ENCODE measurements at places on chromosomes 7 and 10.

DNA sequence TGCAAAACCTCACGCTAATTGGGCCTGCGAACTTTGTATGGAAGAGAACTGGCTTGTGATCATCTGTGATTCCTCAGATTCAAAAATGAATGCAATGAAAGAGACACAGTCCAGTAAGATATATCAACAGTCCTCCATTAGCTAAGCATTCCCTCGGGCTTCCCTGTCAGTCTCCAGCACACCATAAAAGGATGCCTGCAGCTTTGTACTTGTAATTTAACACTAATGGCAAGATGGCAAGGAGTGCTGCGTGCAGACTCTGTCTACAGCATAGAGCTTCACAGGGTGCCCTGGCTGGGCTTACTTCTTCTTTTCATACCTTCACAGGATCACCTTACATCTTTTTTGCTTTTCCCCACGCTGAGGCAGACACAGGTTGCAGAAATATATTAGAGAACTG is 200.0 kb downstream of the GFRA1 start:
- DNase-seq = no peak

GRCh38 chr10:127310923-127311322 is 114.5 kb upstream of the INSYN2A start:
- no peak for DNase-seq

- DNase-seq = no peak
Observed at GRCh38 chr7:132345543-132346129, 230.6 kb downstream of the PLXNA4 start.

DNA sequence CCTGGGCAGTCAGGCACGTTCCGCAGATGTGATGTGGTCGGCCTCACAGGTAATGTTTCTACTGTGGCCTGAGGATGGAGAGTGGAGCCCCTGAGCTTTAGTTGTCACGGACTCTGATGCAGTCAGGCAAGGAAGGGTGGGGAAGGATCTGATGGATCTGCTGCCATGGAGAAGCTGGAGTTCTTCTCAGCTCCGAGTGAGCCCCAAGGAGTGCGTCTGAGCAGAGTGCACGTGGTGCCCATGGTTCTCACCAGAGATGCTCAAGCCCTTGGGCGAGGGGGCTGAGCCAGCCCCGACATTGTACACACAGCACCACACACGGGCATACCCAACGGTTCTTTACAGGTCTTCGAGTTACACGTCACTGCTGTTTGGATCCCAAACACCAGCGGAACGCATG is 192.5 kb downstream of the EBF3 start:
- no peak for DNase-seq

- no peak for DNase-seq
Observed at GRCh38 chr7:135899458-135900064, 77.6 kb downstream of the MTPN start.

DNA sequence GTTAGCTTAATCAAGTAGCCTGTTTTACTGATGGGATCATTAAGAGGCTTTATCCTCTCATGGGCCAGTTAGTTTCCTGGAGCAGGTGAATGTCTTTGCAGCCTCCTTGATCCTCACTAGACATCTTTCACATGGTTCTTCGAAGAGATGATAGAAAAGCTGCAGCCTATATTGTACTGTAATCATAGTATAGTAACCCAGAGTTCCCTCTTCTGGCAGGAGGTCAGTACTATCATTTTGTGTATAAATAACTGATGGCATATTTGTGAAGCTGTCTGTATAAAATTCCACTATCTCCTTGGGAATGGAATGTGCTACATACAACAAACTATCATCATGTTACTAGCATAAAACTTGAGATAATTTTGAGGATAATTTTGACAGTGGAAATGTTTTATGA is 123.8 kb upstream of the PRPS1L1 start:
- DNase-seq = no peak

DNA sequence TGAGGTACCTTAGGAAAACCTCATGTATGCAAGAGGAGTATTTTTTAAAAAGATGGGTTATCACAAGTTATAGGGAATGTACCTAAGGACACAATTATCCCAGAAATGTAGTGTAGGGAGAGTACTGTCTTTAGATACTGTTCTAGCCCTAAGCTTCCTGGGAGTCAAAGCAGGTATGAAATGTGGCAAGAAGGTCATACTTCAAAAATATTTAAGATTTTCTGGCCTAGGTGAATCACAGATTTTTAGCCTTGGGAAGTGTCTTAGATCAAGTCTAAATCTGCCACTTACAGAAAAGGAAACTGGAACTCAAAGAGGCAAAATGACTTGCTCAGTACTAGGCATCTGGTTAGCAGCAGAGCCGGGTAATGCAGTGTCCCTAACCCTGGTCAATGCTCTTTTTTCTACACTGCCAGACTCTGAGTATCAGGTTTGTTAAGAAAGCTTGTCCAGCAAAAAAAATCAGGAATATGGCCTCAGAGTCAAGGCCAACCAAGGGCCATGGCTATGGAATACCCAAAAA is 13.9 kb downstream of the PIK3AP1 start:
- no peak for DNase-seq

GRCh38 chr10:70274643-70275042 is 9.2 kb downstream of the NPFFR1 start:
- DNase-seq = no peak

DNA sequence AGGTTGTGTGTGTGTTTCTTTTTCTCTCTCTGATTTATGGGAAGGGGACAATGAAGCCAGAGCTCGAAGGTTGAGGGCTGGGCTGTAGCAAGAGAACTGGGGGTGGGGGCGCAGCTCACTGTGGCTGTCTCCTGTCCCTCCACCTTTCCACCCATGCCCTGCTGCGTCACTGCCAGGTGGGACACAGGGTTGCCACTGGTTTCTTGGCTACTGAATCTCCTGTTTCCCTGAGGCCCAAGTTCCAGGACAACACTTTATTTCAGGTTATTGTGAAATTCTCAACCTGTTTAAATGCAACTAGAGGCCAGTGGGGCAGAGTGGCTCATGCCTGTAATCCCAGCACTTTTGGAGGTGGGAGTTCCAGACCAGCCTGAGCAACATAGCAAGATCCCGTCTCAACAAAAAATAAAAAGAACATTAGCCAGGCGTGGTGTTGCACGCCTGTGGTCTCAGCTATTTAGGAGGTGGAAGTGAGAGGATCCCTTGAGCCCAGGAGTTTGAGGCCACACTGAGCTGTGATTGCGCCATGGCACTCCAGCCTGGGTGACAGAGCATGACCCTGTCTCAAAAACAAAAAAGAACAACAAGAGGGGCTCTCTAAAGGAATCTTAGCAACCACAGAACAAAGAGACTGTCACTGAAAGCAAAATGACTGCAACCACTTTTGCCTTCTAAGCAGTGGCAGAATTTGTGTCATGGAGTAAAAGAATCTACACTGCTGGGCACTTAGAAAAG is 22.6 kb downstream of the TBATA start:
- no peak for DNase-seq

DNA sequence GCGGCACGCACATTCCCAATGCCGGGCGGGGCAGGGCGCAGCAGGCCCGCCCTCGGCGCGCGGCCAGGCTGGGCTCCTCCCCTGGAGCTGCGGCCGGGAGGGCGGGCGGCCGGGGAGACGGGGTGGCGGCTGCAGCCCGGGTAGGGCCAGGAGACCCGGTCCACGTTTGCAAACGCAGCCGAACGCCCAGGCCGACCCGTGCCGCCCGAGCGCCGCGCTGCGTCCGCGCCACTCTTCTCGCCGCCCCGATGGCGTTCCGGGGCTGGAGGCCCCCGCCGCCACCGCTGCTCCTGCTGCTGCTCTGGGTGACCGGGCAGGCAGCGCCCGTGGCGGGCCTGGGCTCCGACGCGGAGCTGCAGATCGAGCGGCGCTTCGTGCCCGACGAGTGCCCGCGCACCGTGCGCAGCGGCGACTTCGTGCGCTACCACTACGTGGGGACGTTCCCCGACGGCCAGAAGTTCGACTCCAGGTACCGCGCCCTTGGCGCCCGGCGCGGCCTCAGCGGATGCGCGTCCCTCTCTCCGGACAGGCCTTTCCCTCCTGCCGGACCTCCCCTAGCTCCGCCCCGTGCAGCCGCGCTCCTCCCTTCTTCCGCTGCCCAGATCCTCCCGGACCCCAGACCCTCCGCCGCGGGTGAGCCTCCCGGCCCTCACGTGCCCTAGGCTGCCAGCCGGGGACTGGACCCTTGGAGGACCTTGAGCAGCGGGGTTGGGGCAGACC is at the start of gene FKBP9:
Gene FKBP9 (plus strand): TSS at position 115 of the 720 bp plus-strand sequence. CDS start 134 bp downstream, at position 249.
- no peak for DNase-seq

- no peak for DNase-seq
Observed at GRCh38 chr10:15213461-15213861, 45.0 kb upstream of the NMT2 start.

DNA sequence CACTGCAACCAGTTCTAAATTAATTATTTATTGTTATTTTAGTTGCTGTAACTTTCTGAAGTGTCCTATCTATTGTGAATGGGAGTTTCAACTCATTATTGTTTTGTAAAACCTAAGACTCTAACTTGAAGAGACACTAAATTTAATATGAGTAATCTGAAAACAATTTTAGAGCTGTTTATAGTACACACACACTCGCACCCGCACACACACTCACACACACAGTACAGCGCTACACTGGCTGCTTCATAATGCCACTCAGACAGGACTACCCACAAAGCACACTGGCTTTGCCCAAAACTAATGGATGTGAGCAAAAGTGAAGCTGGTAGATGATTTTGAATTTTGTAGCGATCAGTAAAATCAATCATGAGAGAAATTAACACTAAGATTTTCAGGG is 238.9 kb upstream of the ETV1 start:
- no peak for DNase-seq

DNA sequence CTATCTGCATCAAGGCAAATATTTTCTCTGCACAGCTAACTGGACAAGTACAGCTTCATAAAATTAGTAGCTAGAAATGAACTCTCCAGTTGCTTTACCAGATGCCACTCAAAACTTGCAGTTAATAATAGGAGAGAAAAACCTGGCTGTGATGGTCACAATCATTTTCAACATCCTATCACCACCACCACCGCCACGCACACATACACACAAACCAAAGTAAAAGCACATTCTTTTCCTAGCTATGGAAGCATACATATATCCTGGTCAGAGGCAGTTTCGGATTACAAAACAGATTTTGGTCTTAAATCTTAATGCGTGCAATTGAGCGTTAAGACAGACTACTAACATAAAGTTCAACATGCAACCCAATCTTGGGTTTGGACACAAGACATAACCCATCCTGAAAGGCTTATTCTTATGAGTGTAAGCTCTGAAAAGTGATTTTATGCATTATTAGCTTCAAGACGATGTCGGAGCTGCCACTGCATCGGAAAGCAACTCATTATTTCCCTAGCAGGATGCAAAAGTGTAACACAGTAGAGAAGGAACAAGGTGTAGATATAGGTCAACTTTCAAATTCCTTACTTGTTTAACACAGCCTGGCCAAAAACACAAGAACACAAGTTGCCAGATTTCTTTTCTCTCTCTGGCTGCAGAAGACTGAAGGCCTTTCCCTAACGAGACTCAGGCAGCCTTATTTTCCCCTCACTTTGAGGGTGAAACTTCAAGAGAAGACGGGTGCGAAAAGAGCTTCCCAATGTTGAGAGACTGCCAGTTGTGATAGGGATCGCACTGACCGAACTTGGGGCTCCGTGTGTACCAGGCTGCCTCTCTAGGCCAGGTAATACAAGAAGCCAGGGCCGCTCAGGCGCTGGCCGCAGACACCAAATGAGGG is 1.2 kb downstream of the CACUL1 start:
- no peak for DNase-seq

DNA sequence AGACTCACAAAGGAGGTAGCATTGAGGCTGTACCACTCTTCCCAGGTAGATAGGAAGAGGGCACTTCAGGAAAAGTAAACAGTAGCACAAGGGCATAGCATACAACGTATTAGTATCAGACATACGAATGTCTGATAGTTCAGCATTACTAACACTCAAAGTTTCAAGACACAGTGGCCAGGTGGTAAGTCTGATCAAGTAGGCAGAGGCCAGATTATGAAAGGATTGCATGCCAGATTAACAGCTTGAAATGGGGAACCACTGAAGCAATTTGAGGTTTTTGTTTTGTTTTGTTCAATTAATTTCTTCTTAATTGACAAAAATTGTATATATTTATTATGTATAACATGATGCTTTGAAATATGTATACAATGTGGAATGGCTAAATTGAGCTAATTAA is 45.7 kb upstream of the IL6 start:
- DNase-seq = no peak

DNA sequence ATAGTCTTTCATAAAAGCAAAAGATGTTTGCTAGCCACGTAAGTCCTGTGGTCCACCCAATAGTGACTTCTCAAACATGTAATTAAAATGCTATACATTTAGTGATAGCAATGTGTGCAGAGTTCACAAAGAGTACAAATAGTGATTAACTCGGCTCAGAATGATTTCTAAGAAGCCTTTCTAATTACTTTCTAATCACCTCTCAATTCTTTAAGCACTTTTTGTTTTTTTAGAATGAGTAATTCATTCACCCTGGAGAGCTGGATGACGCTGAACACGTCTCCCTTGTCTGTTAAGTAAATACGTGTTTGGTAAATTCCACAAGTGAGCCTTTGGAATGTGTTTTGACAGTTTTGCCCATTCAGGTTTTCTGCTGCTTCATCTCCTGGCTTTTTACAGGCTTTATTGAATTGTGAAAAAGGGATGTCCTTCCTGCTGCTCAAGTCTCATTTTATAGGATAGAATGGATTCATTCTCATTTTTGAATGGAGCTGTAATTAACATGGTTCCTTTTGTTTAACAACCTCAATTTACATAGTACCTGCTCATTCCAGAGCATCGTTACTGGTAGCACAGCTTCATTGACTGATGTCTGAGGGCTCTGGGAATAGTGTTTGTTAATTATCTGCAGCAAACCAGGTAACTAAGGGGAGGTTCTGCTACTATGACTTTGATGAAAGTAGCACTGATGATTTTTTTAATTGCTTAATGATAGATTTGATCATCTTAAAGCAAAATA is 212.1 kb downstream of the VTI1A start:
- no peak for DNase-seq

DNA sequence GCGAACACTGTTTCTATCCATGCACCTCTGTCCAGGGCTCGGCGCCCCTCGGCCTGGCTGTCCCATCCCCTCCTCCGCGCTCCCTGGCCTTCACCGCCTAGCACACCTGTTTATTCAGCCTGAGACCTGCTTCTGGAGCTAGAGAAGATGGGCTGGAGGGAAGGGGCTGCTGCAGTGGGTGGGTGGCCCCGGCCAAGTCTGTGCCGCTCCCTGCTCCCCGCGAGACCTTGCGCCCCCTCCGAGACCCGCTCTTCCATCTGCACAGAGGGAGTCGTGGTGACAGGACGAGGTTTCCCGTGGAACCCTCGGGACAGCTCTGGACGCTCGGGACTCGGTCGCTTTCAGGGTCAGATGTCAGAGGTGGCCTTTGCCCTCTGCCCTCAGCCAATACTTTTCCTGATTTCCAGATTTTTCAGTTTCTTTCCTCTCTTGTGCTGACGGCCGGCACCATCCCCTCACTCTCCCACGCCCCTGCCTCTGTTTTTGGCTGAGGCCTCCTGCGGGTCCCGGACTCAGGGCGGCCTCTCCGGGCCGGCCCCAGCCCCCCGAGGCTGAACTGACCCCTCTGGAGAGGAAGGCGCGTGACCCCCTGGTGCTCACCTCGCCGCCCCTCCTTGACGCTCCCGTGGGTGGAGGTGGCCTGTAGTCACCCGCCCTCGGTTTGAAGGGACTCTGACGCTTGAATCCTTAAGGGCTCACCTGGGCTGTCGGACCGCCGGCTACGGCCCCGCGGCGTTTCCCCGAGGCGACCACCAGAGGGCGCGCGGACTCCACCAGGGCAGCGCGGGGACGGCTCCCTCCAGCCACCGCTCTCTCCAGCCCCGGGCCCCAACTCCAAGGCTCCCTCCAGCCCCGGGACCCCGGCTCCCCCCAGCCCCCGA is 15.6 kb downstream of the SHH start:
- no peak for DNase-seq

All from NCI-H1436 treated with DMSO at 0.1 percent for 48 hours (cell line).